ENCODE measurements at places on chromosomes 7 and 10.

GRCh38 chr7:127550247-127550646 is 35.1 kb downstream of the GCC1 start:
- no peak for DNase-seq

- no peak for DNase-seq
Observed at GRCh38 chr7:26180792-26181198, 19.8 kb downstream of the HNRNPA2B1 start.

- DNase-seq, result no peak
Observed at GRCh38 chr7:153383781-153384180, 624.2 kb downstream of the ACTR3B start.

DNA sequence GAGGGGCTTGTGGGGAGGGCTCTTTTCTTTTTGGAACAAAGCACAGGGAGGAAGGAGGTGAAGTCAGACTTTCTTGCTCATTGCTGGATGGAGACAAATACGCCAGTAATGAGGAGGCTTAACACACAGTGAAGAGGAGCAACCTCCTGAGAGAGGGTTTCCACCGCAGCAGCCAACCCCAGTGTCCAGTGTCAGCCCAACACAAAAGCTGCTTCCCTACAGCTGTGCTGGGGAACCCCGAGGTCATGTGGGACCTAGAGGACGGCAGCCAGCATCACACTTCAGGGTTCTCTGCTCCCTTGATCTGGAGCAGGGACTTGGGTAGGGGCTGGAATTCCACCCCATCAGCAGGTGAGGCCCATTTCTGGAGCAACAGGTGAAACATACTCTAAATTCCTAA is 7.7 kb downstream of the BLNK start:
- no peak for DNase-seq

DNA sequence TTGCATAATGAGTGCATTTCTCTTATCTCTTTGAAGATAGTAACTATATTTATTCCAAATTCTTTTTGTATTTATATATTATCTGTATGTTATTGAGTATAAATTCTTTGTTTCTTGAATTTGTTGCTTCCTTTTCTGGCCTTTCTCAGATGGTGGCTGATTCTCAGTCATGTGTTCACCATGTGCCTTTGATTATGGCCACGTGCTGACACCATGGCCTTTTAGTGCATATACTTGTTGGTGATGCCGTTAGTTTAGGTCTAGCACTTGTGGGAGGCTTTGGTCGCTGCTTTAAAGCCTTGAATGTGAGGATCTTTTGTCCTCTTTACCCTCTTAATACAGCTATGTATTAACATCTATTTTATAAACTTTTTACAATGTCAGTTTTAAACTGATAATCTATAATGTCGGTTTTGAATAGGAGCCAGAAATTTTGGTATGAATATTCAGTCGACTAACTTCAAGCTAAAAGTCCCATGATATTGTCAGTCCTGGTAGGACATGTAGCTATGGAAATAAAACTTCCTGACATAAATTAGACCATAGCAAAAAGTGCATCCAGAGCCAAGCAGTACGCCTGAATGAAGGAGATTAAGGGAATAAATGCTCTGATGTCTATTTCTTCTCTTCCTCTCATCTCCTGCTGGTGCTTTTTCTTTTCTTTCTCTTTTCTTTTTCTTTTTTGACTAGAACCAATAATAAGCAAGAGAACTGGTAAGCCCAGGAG is 130.3 kb downstream of the GNAI1 start:
- DNase-seq, result no peak

- no peak for DNase-seq
Observed at GRCh38 chr10:69480068-69480412, 28.8 kb downstream of the TSPAN15 start.

GRCh38 chr7:82740246-82740848 is 296.8 kb upstream of the CACNA2D1 start:
- no peak for DNase-seq

GRCh38 chr7:149669121-149669818 is 104.1 kb downstream of the ZNF467 start:
- DNase-seq, result no peak

DNA sequence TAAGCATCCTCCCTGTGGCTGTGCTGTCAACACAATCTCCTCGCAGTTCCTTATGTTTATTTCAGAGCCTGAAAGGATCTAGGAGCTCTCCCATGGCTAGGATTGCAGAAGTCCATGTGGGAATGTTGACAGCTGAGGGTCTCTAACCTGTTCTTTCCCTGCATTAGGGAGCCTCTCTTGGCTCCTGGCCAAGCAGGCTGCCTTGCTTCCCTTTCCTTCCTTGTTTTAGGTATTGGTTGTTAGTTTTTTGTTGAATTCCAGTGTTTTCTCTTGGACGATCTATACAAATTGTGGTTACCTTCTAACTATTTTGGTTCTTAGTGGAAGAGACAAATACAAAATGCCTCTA is 171.8 kb downstream of the MLLT10 start:
- no peak for DNase-seq

- no peak for DNase-seq
Observed at GRCh38 chr7:139071680-139072079, 35.8 kb upstream of the ZC3HAV1L start.

DNA sequence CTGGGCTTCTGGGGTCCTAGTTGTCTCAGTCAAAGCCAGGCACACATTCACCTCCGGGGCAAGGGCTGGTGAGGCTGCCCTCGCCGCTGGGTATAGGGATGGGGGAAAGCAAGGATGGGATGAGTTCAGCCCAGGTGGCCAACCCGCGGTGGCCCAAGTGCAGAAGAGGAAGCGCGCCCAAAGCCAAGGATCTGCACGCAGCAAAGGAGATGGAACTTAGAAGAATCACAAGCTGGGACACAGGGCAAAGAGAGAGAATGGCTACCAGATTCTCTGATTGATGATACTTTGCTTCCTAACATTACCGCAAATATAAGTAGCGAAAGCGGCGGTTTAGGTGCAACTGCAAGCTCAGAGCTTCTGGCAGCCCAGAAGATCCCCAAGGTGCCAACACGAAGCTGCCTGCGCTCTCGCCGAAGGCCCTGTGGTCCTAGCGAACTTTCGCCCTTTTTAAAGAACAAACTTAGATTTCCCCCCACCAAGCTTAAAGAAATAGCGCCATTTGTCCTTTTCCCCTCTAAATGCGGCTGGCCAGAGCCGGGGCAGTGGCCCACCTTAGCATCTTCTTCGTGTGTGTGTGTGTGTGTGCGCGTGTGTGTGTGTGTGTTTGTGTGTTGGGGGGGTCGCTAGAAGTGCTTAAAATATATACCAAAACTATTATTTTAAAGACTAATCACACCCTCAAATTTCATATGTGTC is 927 bp upstream of the MKX start:
- DNase-seq, result no peak

GRCh38 chr7:140640060-140640637 is 464 bp downstream of the DENND2A start:
- DNase-seq, result no peak

DNA sequence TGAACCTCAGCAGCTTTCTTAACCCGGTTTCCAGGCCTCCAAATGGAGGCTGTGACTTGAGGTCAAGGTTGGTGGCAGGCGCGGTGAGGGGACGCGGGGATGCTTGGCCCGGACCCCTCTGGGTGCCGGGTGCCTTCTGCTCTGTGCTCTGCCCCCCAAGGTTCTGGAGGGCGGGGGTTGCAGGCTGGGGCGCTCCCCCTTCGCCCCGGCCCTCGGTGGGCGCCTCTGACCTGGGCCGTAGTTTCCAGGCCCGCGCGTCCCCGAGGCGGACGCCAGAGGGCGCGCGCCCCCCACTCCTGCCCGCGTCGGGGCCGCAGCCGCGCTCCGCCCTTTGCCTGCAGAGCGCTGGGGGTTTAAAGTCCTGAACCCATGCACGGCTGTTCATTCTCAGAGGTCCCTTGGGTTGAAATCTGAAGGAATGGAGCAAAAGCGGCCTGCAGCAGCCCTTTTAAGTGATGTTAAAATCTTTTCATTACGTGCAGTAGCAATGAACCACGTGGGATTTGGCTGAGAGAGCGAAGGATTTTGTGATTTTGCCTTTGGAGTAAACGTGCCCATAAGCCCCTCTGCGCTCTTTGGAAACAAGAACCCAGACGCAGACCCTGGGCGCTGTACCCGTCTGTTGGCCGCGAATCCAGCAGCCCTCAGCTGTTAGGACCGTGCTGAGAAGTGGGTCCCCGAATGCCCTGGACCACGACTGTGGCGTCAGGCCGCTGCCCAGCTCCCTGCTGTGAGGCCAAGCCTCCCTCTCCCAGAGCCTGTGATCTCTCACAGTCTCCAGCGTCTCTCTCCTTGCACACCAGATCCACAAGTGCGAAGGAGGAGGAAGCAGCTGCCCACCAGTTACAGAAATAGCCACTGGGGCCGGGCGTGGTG is 135.0 kb downstream of the ACTR3B start:
- DNase-seq, result no peak

GRCh38 chr7:47968847-47969774 is 10.3 kb downstream of the HUS1 start:
- peak; percentile 8 for DNase-seq

- DNase-seq, result no peak
Observed at GRCh38 chr7:22722536-22723180, 4.3 kb upstream of the IL6 start.

DNA sequence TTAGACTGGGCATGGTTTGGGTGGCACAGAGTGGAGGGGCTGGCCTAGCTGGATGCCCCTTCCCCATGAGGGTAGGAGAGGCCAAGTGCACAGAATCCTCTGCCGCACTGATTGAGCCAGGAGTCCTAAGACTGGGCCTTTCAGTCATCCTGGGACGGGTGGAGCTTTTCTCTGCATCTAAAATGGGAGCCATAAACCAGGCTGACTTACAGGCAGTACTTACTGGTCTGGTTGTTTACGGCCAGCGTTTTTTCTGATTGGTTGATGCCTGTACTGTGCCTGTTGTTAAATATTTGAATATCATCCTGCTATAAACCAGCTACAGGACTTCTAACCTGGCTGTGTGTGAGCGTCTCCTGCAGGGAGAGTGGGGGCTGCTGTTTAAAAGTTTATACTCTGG is 107.8 kb downstream of the CDH23 start:
- DNase-seq, result no peak

DNA sequence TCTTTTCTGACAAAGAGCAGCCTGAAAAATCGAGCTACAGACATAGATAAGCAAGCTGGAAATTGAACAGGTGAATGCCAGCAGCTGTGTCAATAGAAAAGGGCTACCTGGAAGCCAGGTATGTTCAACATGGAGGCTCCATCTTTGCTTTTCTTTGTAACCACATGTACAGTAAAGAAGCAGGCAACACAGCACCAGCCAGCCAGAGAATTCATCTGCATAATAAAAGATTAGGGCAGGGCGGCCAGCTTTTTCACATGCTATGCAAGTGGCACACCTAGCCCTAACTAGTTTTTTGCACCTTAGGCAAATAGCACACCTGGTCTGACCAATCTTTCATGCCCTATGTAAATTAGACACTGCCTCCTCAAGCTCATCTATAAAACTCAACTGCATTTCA is 25.7 kb downstream of the COG5 start:
- no peak for DNase-seq

- no peak for DNase-seq
Observed at GRCh38 chr7:7122033-7122478, 60.3 kb upstream of the C1GALT1 start.

DNA sequence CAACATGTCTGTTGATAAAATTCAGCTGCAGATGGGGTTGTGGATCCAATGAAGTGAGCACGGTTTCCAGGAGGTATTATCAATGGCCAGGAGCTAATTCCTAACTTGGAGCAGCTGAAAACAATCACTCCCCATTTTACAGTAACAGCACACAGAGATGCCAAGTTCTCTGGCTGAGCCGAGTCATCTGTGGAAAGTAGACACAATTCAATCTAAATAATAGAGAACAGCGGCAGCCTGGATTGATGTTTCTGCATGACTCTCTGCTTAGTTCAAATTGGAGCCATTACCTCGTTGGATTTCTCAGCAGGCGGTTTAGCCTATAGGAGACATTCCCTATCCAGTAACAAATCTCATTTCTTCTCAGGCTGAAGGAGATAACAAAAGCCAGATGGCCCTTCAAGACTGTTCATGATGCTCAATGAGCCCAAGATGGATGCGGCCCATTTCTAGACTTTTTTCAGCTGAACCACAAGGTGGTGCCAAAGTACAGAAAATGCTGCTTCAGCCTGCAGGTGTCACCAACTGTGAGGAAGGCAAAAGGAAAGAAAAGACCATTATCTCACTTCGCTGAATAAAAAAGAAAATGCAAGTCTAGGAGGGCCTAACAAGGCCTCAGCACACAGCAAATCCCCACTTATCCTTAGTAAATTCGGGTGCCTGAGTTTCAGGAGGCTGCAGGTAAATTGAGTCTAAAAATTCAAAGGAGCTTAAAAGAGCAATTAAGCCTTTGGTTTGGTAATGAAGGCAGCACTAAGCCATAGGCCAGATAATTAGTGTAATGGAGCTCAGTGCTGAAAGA is 83.7 kb downstream of the SLC16A9 start:
- peak; percentile 10 for DNase-seq

- DNase-seq, result no peak
Observed at GRCh38 chr7:112381311-112382091, 68.8 kb upstream of the IFRD1 start.

DNA sequence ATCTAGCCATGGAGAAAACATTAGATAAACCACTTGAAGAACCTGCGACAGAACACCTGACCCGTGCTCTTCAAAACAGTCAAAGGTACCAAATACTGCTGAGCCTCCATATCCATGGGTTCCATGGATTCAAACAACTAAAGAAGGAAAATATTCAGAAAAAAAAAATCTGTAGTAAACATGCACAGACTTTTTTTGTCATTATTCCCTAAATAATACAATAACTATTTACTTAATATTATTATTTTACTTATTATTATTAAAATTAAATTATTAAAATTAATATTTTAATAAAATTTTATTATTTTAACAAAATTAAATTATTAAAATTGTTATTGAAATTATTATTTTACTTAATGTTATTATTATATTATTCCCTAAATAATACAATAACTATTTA is 101.0 kb upstream of the PDE1C start:
- no peak for DNase-seq

GRCh38 chr10:12237265-12238220 is 41.6 kb downstream of the CDC123 start:
- no peak for DNase-seq

DNA sequence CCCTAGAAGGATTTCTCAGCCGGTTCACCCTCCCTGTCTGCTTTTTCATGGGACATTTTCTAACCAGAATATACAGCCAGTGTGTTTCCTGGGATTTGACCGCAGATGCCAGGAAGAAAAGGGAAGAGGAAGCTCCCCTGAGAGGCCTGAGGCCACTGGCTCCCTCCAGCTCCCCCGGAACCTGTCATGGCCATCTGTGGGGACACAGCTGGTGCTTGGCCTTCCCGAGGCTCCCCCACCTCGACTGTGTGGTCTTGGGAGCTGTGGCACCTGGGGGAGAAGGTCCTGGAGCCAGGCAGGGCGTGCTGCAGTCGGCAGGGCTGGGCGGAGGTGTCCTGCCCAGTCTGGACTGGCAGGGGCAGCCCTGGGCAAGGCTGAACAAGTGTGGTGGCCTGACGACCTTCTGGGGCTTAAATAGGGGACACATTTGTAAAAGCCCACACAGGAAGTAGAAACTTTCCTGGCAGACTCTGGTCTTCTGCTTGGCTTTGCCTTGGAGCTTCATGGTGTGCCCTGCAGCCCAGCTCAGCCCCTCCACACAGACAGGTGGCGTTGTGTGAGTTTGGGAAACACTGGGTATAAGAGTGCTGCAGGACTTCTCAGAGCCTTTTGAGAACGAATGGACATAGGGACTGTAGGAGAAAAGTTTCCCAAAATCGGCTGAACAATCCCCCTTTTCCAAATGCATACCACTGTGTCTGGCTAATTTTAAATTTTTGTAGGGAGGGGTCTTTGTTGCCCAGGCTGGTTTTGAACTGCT is 6.8 kb downstream of the BRI3 start:
- no peak for DNase-seq

- DNase-seq, result no peak
Observed at GRCh38 chr7:22694597-22695207, 32.3 kb upstream of the IL6 start.

- DNase-seq, result no peak
Observed at GRCh38 chr10:10475812-10476211, 541.9 kb upstream of the CELF2 start.

GRCh38 chr7:80611353-80611752 is 27.1 kb upstream of the CD36 start:
- DNase-seq, result no peak

Measured in activated CD4-positive, CD25-positive, alpha-beta regulatory T cell treated with anti-CD3 and anti-CD28 coated beads, Interleukin-2, amount 50 U/mL, for 16 hours (primary cell).